Cerebellar nuclear complex (tissue), 1 donor: ENCODE measurements at places on chromosomes 2 and 18.

- DNase-seq, result no peak
Measured at GRCh38 chr2:159897081-159897480, 99.1 kb upstream of the CD302 start.

- no peak for DNase-seq
Measured at GRCh38 chr18:79796531-79797405, 970 bp upstream of the KCNG2 start.

GRCh38 chr18:24023185-24023814, 8.7 kb downstream of the TTC39C start:
- DNase-seq, result no peak

DNA sequence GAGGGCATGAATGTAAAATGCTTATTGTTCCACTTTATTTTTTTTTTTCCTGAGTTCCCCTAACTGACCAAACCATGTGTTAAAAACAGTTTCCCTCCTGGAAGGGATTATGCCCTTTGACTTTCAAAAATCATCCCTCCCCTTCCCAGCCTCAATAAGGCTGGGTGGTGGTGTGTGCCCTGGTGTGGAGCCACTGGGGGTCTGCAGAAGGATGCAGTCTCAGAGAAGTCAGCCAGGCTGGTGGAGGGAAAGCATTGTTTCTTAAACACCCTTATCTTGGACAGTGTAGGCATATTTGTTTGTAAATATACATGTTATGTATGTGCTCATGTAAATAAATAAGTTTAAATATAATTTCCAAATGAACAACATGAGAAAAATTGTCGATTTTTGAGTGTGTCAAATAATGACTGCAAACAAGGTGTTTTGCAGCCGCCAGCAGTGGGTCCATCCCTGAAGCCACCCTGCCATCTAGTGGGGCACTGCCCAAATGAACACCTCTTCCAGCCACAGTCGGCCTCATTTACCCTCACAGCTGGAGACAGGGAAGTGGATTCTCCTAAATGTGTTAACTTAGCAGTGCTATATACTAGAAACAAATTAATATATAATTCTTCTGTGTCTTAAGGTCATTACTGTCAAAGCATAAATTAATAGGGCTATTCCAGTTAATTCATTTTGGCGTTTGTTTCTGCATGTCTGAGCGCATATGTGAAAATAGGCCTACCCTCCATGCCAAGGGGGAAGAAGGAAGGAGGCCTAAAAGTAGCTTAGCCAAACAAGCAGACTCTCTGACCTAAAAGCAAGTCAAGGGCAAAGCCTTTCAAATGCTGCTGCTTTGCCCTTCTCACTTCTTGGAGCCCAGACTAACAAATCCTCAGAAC, 209.6 kb upstream of the PIK3C3 start:
- no peak for DNase-seq

DNA sequence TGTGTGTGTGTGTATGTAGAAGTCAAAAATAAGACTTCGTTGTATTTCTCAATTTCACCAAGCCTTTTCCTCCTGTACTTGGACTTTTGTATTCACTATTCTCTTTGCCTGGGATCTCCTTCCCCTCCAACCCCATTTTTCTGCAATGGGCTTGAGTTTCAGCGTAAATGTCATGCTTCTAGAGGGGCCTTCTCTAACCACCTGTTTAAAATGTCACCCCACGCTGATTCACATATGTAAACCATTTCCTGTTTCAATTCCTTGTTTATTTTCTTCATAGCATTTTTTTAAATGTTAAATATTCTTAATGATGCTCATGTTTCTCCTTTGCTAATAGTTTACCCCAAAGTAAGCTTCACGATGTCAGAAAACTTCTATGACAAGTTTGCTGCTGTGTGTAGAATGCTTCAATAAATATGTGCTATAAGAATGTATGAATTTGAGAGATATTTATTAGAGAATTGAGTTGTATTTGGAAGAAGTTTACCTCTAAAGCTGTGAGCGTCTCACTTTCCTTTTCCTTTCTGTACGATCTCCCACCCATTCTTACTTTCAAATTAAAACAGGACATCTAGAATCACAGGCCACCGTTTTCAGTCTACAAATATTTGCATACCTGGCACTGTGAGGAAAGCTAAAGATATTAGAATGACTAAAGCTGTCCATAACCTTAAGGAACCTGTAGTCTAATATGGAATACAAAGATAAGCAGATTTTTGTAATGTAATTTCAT, 762.4 kb downstream of the LRRTM4 start:
- no peak for DNase-seq

DNA sequence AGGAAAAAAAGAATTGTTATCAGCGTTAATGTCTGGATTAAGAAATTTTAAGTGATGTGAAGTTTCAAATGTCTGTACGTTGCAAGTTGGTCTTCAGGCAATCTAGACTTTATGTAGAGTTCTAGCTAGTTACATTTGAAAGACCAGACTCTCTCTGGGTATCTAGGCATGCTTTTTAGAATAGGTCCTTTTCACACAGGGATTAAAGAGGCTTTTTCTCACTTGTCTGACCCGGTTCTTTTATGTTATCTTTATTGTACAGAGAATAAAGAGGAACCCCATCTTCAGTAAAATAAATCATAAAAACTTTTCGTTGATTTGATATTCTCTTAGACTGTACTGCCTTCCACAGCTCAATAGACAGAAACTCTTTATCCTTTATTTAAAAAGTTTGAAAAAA, 8.5 kb upstream of the EML6 start:
- no peak for DNase-seq

DNA sequence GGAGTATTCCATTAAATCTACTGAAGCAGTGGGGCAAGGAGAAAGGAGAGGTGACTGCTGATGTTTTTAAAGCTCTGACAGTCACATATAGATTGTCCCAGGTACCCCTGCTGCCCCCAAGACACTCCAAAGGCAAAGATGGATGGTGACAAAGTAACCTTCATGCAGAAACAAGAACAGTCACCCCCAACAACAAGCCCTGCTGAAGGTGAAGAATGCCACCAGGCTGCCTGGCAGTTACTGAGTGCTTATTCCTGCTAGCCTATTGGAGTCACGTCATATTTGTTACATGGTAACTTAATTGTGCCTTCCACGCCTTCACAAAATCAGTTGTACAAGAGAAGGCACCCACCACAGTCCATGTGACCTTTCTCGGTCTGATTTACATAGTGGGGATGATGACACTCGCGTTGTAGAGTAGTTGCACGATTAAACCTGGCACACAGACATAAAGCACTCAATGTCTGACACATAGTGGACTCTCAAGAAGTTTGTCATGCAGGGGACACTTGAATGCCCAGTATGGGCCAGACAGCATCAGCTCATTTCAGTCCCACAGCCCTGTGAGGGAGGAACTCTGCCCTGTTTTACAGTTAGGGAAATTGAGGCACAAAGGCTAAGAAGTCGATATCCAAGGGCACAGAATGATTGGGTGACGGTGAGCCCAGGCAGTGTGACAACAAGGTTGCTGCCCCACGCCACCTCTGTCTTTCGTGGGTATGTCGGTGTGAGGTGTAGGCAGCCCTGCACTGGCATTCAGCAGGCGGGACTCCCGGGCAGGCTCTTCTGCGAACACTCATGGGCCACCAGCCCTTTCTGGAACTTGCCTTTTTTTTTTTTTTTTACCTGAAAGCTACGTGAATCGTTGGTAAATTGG, 62.7 kb downstream of the ZCCHC2 start:
- no peak for DNase-seq

DNA sequence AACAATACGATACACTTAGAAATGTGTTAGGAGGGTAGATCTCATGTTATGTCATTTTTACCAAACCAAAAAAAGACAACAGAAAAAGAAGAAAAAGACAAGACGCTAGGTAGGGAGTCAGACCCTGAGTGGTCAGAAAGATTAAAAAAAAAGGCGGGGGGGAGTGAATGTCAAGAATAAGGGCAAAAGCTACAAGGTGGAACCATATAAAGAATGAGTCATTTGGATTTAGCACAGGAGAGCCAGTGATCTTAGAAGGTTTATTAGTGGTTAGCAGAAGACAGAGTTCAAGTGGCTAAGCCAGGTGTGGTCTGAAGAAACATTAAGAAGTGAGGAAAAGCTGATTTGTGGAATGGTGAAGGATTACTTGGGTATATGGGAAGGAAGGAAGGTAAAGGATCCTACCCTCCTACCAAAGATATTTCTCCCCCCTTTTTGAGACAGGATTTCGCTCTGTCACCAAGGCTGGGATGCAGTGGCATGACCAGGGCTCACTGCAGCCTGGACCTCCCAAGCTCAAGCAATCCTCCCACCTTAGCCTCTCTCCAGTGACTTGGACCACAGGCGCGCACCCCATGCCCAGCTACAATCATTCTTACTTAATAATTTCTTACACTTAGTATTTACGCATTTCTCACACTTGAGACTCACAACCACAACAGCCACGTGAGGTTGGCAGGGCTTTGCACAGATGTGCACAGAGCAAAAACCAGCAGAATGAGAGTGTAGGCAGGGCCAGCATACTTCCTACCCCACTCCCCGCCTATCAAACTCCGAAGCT, 2.6 kb downstream of the DSC2 start:
- DNase-seq, result no peak

DNA sequence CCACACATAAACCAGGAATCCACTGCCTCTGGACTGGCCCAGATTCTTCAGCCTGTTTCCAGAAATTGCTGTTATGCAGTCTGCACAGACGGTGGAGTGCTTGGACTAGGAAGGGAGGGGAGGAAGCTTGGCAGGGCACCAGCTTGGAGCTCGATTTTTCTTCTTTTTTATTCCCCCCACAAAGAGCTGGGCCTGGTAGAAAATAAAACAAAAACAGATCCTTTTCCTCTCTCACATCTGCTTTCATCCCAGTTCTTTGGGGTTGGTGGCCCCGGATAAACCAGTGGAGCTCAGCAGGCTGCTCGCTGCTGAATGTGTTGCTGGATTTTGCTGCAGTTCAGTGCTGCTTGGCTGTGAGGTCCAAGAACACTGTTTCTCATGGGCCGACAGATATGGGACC, 16.0 kb downstream of the LRRTM1 start:
- DNase-seq, result no peak

GRCh38 chr2:223041527-223042109, 10.4 kb upstream of the KCNE4 start:
- no peak for DNase-seq

DNA sequence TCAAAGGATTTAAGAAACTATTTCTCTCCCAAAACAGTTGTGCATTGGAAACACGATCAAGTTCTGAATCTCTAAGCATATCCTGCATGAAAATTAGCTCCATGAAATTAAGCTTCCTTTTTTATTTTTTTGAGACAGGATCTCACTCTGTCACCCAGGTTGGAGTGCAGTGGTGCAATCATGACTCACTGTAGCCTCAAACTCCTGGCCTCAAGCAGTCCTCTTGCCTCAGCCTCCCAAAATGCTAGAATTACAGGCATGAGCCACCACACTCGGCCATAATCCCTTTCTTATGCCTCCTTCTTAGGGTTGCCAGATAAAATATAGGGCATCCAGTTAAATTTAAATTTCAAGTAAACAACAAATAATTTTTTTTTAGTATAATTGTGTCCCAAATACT, 124.4 kb downstream of the ARL4C start:
- no peak for DNase-seq

DNA sequence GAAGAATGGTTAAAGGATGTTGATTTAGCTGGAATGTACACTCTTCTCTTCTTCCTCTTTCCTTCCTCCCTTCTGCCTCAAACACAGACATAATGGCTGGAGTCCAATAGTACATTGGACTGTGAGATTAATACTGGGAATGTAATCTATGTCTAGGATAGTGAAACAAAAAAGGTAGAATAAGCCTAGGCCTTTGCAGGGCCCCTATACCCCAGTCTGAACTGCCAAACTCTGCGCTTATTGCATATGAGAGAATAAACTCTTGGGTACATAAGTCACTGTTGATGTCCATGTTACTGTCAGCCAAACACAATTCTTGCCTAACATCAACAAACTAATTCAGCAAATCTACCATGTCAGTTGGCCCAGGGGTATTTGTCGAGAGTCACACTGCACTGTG, 29.7 kb upstream of the CCDC150 start:
- no peak for DNase-seq

DNA sequence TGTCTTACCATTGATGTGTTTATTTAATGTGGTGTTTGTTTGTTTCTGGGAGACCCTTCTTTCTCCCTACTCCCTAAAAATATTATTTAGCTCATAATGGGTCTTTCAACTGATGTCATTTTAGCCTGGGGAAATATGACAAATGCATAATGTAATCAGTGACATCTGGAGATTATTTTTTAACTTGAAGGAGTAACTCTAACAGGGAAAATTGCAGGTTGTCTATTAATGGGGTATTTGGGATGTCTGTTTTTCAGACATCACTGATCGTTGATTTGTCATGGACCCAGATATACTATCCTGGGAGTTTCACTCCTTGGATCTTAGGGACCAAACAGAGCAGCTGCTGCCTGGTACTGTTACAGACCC, 230.4 kb downstream of the LOXHD1 start:
- no peak for DNase-seq

DNA sequence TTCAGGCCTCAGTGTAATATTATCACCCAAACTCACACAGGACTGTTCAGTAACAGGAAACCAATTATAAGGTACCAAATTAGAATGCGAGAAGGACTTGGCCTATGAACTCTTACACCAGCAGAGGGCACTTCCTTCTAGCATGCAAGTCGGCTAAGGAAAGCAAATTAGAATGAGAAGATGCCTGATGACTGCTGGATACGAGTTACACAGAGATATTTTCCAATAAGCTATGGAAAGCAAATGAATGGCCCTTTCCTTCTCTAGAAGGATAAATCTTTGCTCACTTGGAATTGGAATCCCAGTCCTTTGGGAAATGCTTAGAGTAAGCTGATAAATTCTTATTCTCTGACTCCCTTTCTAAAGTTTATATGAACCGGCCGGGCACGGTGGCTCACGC, 109.8 kb downstream of the AP1S3 start:
- no peak for DNase-seq

DNA sequence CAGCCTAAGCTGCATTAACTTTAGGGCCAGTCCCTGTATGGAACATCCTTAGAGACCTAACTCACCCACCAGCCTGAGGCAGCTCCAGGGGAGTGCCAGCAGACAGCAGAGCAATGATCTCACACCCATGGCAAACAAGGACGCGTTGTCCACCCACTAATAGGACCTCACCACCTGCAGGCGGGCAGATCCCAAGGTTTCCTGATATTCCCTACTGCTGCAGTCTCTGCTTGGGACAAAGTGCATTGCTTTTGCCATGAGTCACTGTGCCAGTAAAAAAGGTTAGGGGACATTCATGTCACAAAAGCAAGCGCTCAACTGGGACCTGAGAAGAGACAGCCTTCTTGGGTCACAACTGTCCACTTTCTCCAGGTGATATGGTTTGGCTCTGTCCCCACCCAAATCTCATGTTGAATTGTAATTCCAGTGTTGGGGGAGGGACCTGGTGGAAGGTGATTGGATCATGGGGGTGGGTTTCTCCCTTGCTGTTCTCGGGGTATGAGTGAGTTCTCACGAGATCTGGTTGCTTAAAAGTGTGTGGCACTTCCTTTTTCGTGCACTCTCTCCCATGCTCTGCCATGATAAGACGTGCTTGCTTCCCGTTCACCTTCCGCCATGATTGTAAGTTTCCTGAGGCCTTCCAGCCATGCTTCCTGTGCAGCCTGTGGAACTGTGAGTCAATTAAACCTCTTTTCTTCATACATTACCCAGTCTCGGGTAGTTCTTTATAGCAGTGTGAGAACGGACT, 160.2 kb downstream of the MIB1 start:
- no peak for DNase-seq

- DNase-seq, result no peak
Measured at GRCh38 chr2:2083113-2083758, 247.8 kb downstream of the MYT1L start.
